GM19239 (cell line): ENCODE measurements at places on chromosomes 5 and 9.

DNA sequence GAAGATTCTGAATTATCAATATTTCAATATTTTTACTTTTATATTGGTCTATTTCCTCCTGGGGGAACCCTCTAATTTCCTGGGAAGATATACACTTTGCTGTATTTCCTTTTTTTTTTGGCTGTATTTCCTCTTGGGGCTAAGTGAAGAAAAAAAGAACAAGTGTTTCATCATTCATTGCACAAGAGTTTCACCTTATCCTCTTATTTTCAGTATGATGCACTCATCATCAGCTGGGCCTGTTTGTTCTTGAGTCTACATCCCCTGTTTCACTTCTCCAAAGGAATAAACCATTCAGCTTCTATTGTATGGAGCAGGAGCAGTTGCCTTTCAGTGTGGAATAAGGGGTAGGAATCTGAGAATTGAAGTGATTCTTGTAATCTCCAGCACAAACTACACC is 210.8 kb downstream of the FAM170A start:
- DNase-seq = no peak

DNA sequence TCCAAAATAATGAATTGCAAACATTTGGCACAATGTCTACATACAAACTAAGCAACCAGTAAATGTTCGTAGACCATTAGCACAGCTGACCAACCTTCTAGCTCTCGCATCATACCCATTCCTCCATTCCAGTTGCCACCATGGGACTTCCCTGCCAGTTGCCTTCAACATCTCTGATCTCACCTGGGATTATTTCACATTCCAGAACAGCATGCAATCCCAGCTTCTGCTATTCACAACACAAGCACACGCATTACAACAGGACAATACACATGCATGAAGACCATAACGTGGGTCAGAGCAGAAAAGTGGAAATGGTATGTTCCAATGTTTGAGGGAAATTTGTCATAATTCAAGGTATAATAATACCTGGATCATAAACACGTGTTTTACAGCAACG is 848.2 kb upstream of the DMAC1 start:
- no peak for DNase-seq

- no peak for DNase-seq
Observed at GRCh38 chr9:14221558-14221957, 92.4 kb downstream of the NFIB start.

- DNase-seq = no peak
Observed at GRCh38 chr9:30075022-30075421, 2309.4 kb upstream of the ACO1 start.

- DNase-seq = no peak
Observed at GRCh38 chr9:99231711-99232110, 9.6 kb downstream of the SEC61B start.

- DNase-seq = no peak
Observed at GRCh38 chr9:74281674-74282073, 215.5 kb upstream of the RORB start.

GRCh38 chr5:98872674-98873073 is 56.1 kb downstream of the CHD1 start:
- DNase-seq = no peak

DNA sequence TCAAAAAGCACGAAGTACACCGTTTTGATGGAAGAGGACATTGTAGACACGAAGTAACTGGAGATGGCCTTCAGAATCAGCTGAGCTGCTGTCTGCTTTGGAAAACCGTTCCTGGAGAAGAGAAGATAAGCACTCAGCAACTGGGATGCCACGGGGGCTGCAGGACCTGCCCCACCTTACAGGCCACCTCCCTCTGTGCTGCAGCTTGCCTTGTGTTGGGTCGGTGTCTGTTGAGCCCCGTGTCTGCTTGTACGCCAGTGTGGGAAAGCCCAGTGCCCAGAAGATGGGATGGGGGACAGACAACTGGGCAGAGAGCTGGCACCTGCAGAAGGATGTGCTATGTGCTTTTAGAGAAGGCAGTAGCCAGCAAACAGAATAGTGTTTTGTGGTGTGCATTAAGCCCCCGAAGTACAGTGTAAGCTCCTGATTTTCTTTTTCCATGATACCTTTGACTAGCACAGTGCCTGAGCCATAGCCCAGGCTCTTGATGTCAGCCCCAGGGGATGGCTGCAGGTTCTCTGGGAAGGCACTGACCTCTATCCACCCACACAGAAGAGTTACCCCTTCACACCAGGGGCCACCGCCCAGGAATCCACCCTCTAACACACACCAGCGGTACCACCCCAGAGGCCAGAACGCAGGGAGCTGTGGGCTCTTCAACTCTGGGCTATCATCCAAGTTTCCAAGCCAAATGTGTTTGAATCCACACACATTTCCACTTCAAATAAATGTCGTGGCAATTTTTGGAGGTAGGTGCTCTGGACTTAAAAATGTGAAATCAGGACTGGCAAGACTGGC is 63.8 kb downstream of the MACROH2A1 start:
- no peak for DNase-seq

DNA sequence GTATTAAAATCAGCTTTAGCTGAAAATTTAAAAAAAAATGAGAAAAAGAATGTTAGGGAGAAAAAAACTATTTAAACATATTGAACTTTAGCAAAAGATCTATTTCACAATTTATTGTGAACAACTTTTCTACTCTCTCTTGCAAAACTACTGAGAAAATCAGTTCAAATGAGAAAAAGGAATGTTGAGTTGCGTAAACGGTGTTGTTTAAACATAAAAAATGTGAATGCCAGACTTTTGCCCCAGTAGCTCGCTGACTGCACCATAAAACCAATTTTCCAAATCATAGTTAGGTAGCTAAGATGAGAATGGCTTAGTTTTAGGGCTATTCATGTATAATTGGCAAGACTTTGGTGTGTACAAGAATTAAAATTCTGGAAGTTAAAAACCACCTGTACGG is 13.4 kb upstream of the RAD23B start:
- no peak for DNase-seq

DNA sequence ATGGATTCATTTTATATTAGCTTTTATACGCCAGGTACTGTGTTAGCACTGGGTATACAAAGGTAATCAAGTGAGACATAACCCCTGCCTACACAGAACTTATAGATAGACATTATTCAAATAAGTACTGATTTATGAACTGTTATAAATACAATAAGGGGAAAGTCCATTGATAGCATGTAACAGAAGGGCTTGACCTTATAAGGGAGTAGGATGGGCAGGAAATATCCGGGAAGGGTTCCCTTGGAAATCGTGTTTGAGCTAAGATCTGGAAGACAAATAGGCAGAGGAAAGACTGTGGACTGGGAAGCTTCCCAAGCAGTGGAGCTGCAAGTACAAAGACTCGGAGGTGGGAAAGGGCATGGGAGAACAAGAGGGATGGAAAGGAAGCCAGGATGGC is 111.5 kb downstream of the WDR41 start:
- no peak for DNase-seq

DNA sequence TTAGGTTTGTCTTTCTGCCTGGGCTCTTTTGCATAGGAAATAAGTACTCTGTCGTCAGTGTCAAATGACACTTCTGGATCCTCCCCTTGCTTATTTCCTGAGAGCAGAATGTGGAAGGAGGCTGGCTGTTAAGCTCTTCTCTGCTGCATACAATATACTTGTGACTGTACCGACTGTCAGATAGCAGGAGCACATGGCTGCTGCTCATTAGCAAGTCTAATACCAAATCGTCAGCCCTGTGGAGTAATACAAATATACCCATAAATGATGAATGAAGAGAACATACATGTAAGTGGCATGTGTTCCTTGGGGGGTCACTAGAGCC is at the start of gene GPR151:
Gene GPR151, minus strand, starts transcription at position 40 of the 325 bp plus-strand sequence. CDS start 77 bp downstream, outside the sequence.
- DNase-seq = no peak

DNA sequence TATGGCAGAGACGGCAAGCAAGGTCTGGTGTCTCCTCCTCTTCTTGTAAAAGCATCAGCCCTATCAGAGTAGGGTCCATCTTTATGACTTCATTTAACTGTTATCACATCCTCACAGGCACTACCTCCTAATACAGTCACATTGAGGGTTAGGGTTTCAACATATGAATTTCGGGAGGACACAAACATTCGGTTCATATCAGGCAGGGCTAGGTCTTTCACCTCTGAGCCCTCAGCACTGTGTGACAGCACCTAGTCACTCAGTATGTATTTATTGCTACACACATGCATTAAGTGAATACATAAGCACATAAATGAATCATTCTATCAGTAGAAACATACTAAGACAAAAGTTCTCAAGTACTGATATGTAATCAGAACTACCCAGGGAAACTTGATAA is 9.4 kb upstream of the BTF3 start:
- no peak for DNase-seq

GRCh38 chr5:128228521-128228920 is 145.0 kb downstream of the SLC12A2 start:
- DNase-seq = no peak

- DNase-seq = no peak
Observed at GRCh38 chr9:82201196-82201595, 212.6 kb downstream of the SPATA31D1 start.

- no peak for DNase-seq
Observed at GRCh38 chr5:82735160-82735789, 341.9 kb downstream of the TMEM167A start.

GRCh38 chr9:14686168-14686567 is 7.1 kb downstream of the ZDHHC21 start:
- DNase-seq = no peak
